ENCODE measurements at places on chromosomes 2 and 18.

- DNase-seq, result no peak
These were observed 1.1 kb downstream of the TLK1 start for GRCh38 chr2:171159372-171160118.

- DNase-seq, result no peak
These were observed 61.7 kb downstream of the PDCL3 start for GRCh38 chr2:100624536-100624935.

GRCh38 chr18:64618390-64618789 lies 469.5 kb upstream of the LINC00305 start:
- DNase-seq, result no peak

- DNase-seq, result no peak
These were observed 339.6 kb upstream of the LRATD1 start for GRCh38 chr2:14292964-14293363.

- DNase-seq, result no peak
These were observed 217.0 kb downstream of the ANAPC1 start for GRCh38 chr2:111667001-111667400.

DNA sequence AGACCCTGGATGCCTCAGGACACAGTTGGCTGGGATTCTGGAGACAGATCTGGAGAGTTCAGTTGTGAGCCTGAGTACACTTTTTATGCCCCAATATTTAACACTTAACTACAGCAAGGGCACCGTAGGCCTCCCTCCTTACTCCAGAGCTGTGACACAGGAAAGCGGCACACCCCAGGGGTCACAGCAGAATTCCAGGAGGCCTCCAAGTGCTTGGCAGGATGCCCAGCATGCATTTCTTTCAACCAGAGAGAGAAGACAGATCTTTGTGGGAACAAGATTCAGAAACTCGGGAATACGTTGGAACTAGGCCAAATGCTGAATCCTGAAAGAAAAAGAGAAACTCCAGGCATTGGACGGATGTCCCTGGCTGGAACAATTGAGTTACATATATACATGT lies 199.2 kb upstream of the NT5C1B start:
- no peak for DNase-seq

- no peak for DNase-seq
These were observed 6.2 kb downstream of the MAL start for GRCh38 chr2:95031726-95032116.

DNA sequence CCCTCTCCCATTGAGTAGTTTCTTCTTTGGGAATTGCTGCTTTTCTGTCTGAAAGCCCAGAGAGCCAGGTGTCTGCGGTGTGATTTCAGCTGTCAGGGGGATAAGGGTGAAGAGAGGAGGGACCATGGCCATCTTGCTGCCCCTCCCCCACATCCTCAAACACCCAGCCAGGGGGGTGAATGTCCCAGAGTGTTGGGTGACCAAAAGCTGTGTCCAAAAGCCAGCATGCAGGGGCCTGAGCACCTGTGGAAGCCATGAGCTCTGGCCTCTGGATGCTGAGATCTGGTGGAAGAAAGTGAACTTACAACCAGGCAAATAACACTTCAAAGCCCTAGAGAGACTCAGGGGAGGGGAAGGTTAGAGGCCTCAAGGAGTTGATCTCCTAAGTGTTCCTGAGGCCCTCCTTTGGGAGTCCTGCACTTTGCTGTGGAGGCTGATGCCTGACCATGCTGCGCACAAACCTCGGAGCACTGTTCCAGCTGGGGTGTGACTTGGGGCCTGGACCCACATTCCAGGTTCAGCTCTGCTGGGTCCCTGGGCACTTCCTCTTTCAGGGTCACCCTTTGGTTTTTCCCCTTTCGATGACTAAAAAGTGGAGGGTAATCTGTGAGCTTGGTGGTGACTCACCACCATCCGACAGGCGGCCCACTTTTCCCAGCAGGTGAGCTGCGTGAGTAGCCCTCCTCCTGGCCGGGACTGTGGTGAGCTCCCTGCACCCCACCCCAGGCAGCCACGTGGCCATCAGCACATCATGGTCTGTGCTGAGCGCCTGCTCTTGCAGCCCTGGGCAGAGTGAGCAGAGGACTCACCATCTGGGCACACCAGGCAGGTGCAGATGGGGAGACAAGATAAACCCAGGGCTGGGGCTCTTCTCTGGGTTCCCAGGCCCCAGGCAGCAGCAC lies 66.8 kb upstream of the FOSL2 start:
- DNase-seq, result no peak

GRCh38 chr2:48323146-48323545 lies 206.8 kb upstream of the STON1 start:
- no peak for DNase-seq

DNA sequence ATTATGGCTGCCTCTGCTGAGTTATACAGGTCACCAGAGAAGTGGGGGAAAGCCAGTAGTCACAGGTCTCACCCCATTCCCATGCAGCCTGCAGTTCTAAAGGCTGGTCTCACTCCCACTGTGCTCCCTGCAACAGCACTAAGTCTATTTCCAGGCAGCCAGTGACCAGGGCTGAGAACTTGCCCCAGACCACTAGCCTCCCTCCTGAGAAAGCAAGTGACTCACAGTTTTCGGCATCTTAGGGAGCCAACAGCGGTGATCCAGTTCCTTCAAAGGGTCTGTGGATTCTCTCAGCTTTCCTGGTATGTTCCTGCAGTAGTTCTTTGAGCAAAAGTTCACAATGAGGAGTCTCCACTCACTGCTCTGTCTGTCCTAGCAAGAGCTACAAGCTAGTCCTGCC lies 329.6 kb upstream of the MAP2 start:
- no peak for DNase-seq

GRCh38 chr2:18546567-18546966 lies 13.9 kb downstream of the RDH14 start:
- DNase-seq, result no peak

GRCh38 chr18:34991561-34991960 lies 49.7 kb upstream of the MAPRE2 start:
- no peak for DNase-seq

- no peak for DNase-seq
These were observed 1.4 kb downstream of the CERKL start for GRCh38 chr2:181655519-181655918.

- DNase-seq, result no peak
These were observed 676 bp downstream of the ACTR2 start for GRCh38 chr2:65228263-65228750.

- no peak for DNase-seq
These were observed 748 bp downstream of the FMNL2 start for GRCh38 chr2:152335726-152336118.

DNA sequence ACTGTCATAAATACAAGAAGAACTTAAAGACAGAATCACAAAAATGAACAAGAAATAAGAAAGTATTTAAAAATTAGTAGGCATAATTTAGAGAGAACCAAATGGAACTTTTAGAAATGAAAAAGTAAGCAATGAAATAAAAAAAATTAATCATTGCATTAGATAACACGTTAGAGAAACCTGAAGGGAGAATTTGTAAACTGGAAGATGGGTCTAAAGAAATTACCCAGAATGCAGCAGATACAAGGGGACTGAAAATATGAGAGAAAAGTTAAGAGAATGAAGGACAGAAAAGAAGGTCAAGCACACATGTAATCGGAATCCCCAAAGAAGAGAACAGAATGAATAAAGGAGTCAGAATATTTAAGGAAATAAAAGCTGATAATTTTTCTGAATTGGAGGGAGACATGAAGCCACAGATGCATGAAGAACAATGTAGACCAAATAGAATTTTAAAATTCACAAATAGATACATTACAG lies 21.5 kb downstream of the TCF4 start:
- no peak for DNase-seq

DNA sequence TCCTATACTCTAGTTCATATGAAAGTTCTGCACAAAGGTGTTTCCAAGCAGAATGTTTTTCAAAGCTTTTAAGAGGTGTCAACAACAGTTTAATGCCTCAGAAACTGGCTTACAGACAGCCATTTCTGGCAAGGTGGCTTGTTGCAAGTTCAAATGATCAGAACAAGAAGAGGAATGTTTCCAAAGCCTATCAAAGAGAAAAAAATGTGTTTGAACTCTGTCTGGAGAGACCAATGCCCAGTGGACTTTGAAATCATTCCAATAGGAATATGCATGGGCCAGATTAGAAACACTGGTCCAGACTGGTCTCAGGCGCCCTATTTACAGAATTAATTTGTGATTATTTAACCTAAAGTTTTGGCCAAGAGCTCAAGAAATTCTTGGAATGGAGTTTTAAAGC lies 106.2 kb downstream of the CPS1 start:
- no peak for DNase-seq

- no peak for DNase-seq
These were observed 721 bp downstream of the ADAM17 start for GRCh38 chr2:9554921-9555296.

Measured in iPS DF 6.9 (cell line).